Muscle of leg (tissue), 16 donors: ENCODE measurements at places on chromosomes 7 and 10. TPM values are rescaled to one million over a fixed set of nuclear protein-coding genes. Genes with fewer than 3 reads are reported as not detected.
A peak's percentile ranks its signal among the peaks of the same experiment; 100 is the strongest.

GRCh38 chr10:61051344-61051743 lies 107.4 kb upstream of the RHOBTB1 start:
- DNase-seq: no peak
- H3K27ac ChIP-seq: no peak overlapping the region
- H3K27me3 ChIP-seq: no peaks in the 10 kb centered on the region
- no peak overlapping the region for H3K4me3 ChIP-seq
- H3K36me3 ChIP-seq: no peaks in the 10 kb centered on the region

Gene PMS2
- 13.2 TPM for total RNA-seq

DNA sequence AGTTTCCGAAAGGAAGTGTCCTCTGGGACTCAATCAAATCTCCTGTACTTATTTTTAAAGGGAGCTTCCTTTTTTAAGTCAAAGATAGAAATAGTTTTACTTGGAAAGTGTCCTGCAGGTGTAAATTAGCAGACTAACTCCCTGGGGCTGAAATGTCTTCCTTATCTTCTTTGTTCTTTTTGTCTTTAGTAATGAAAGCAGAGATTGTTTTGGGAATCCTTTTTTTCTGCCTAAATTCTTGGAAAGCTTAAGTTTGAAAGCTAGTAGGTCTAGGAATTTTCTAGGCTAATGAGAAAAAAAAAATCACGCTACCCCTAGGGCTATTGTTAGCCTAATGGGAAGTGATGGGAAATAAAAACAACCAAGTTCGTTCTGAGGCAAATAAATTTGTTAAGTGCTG lies 139.1 kb upstream of the CSTF2T start:
- no peak overlapping the region for H3K27ac ChIP-seq
- no peak overlapping the region for H3K4me3 ChIP-seq
- no peaks in the 10 kb centered on the region for H3K36me3 ChIP-seq
- H3K27me3 ChIP-seq: no peaks in the 10 kb centered on the region

DNA sequence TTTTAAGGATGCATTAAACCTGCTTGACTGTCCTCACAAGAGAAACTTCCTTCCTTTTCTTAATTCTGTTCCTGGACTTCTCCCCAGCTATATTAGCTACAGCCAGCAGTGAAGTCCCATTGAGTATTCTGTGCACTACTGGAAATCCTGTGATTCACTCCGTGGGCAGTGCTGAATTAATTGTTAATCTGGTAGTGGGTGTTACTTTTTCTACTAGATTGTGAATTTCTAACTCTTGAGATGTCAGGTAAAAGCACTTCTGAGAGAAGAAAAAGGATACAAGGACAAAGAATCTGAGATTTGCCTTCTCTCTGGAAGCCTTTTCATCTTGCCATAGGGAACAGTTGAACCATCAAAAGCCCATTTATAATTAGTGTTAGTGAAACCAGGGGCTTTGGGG lies 33.9 kb downstream of the CYCS start:
- DNase-seq: peak; percentile 17
- H3K4me3 ChIP-seq: no peak overlapping the region
- no peaks in the 10 kb centered on the region for H3K27me3 ChIP-seq

DNA sequence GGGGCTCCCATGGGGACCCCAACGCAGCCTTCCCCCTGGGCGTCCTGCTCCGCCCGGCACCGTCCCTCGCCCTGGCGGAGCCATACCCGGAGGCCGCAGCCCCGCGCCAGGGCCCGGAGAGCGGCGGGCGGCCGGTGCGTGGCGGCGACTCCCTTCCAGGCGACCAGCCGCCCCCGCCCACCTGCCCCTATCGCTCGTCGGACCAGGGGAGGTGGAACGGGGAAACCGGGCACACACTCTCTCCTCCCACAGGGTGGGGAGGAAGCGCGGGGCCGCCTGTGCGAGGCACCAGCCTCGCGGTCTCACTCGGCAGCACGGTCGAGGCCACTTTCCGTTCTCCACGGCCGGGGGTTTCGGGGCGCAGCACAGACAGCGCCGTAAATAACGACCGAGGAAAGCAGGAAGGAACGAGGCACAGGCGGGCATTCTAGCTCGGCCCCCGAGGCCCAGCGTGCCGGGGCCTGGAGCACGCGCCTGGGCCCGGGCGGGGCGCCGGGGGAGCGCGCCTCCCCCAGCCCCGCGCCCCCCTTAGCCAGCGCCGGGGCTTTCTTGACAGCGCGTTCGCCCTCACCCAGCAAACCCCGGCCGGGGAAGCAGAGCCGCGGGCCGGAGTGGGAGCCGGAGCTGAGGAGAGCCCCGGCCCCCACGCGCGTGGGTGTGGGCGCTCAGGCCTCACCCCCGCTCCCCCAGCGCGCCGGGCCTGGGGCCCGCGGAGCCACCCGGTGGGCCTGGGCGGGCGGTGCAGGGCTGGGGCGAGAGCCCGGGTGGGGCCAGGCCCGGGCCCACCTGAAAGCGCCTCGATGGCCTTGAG lies 936 bp downstream of the IGF2BP3 start:
- peaks cover 22% of the 10 kb centered on the region for H3K4me1 ChIP-seq
- no peaks in the 10 kb centered on the region for H3K36me3 ChIP-seq
- H3K27ac ChIP-seq: peak overlapping the region; percentile 98
- peak overlapping the region; percentile 84 for H3K4me3 ChIP-seq
- no peaks in the 10 kb centered on the region for H3K27me3 ChIP-seq

DNA sequence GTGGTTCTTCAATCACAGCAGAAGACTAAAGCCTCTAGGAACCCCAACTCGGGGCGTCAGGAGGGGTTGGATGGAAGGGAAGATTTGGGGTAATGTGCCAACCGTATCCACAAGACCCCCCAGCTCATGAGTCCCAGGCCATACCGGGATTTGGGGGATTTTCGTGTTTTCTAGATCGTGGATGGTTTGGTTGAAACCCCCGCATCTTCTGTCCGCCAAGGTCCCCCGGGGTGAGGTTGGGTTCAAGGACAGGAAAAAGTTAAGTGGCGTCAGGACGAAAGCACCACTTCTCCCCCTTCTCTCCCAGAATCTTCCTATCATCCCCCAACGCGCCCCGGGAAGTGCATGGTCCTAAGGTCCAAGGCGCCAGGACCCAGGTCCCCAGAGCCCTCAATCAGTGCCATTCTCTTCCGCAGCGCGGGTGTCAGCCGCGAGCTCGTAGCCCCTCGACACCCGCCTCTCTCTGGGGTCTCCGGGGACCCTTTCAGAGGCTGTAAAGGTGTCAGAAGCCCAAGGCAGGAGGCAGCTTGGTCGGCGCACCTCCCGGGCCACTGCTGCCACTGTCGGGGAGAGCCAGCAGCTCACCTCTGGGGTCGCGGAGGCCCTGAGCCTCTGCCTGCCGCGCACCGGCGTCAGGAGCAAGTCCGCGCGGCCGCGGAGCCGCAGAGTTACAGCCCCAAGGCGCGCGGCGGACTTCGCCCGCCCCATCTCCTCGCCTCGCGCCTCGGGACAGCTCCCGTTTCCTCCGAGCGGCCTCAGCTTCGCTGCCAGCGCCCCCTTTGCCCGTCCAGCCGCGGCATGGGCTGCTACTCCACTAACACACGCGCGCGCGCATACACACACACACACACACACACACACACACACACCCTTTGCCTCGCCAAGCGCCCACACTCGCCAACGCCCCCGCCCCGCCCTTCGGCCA lies 1.5 kb downstream of the MKX start:
- H3K4me1 ChIP-seq: peaks cover 44% of the 10 kb centered on the region
- peaks cover 73% of the 10 kb centered on the region for H3K27me3 ChIP-seq
- peak overlapping the region; percentile 56 for H3K4me3 ChIP-seq
- no peaks in the 10 kb centered on the region for H3K36me3 ChIP-seq

DNA sequence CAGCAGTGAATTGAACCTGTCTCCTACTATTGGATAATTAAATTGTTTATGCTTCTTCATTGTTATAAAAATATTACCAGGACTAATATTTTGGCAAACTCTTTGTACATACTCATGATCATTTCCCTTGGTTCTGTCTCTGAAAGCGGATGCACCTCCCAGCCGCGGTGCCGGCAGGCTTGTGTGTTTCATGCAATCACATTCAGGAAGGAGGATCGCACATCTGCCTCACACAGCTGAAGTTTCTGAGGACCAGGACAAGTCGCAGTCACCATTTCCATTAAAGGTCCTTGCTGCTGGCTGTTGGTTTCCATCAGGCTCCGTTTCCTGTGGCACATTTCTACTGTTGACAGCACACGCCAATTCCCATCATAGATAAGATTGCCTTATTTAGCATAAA lies 117.8 kb upstream of the SHH start:
- H3K27me3 ChIP-seq: peaks cover 7% of the 10 kb centered on the region
- no peak for DNase-seq
- no peaks in the 10 kb centered on the region for H3K4me1 ChIP-seq
- H3K4me3 ChIP-seq: no peak overlapping the region
- H3K36me3 ChIP-seq: no peaks in the 10 kb centered on the region

DNA sequence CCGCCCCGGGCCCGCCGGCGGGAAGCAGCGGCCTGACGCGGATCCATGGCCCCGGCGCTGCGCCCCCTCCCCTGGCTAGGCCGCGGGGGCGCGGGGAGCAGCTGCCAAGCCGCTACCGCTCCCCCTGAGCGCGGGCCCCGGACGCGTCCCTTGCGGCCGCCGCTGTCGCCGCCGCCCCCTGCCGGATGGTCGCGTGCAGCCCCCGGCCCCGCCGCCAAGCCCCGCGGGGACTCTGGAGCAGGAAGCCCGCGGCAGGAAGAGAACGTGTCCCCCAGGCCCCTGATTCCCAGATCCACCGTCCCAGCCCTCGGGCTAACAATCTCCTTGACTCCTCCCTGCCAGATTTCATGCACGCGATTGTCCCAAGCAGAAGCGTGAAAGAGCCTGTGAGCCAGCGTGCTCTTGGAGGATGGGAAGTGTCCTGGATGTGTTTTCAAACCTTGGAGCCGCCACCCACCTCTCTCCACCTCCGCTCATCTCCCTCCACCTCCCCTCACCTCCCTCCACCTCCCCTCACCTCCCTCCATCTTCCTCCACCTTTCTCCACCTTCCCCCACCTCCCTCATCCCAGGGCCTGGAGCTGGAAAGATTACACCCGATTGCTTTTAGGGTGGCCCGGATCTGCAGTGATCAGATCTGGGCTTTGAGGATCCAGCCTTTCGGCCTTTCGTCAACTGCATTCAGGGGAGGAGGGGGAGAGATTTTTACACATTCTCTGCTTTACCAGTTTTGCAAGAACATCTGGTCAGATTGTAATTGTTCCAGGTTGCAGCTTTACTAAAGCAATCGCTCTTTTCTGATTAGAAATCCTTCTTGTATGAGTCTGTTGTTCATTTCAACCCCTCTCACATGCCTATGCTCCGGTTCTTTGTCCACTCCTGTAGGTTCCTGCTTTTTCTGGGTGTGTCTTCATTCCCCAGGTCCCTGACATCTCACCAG lies 570 bp upstream of the PRTFDC1 start:
- no peaks in the 10 kb centered on the region for H3K27me3 ChIP-seq
- H3K4me3 ChIP-seq: peak overlapping the region; percentile 69
- H3K36me3 ChIP-seq: no peaks in the 10 kb centered on the region
- H3K27ac ChIP-seq: peak overlapping the region; percentile 95
- peaks cover 28% of the 10 kb centered on the region for H3K4me1 ChIP-seq
- peak; percentile 90 for DNase-seq

Gene VWC2
- 0.18 TPM for total RNA-seq

- H3K27me3 ChIP-seq: no peaks in the 10 kb centered on the region
- H3K4me1 ChIP-seq: no peaks in the 10 kb centered on the region
- no peak for DNase-seq
- H3K36me3 ChIP-seq: no peaks in the 10 kb centered on the region
- H3K4me3 ChIP-seq: no peak overlapping the region
- no peak overlapping the region for H3K27ac ChIP-seq
Observed at GRCh38 chr10:72598769-72599701, 26.8 kb downstream of the MICU1 start.

- H3K4me3 ChIP-seq: no peak overlapping the region
- no peaks in the 10 kb centered on the region for H3K4me1 ChIP-seq
- no peak for DNase-seq
- no peaks in the 10 kb centered on the region for H3K27me3 ChIP-seq
- H3K27ac ChIP-seq: no peak overlapping the region
- no peaks in the 10 kb centered on the region for H3K36me3 ChIP-seq
Observed at GRCh38 chr7:132544999-132545398, 31.3 kb downstream of the PLXNA4 start.

Gene C7orf33
- 0.27 TPM for total RNA-seq

- H3K27ac ChIP-seq: no peak overlapping the region
- no peak overlapping the region for H3K4me3 ChIP-seq
- no peak for DNase-seq
- H3K36me3 ChIP-seq: no peaks in the 10 kb centered on the region
Observed at GRCh38 chr10:42491001-42491592, 147.3 kb downstream of the ZNF33B start.

DNA sequence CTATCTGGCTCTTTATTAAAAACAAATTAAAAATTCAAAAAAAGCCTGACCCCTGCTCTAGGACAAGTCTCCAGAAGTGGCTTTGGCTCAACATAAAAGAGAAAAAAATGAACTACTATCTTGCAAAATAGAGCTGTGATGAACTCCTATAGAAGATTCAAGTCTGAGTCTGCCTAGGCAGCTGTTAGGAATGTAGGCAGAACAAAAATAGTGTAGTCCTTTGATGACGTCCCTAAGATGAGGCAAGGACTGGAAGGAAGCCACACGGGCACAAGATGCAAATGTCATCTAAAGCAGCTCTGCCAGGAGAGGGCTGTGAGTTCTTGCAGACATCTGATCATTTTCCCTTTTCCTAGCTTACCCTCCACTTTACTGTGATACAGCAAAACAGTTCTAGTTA lies 20.5 kb downstream of the ASNS start:
- no peak overlapping the region for H3K4me3 ChIP-seq
- H3K4me1 ChIP-seq: no peaks in the 10 kb centered on the region
- no peaks in the 10 kb centered on the region for H3K27me3 ChIP-seq
- no peak overlapping the region for H3K27ac ChIP-seq

DNA sequence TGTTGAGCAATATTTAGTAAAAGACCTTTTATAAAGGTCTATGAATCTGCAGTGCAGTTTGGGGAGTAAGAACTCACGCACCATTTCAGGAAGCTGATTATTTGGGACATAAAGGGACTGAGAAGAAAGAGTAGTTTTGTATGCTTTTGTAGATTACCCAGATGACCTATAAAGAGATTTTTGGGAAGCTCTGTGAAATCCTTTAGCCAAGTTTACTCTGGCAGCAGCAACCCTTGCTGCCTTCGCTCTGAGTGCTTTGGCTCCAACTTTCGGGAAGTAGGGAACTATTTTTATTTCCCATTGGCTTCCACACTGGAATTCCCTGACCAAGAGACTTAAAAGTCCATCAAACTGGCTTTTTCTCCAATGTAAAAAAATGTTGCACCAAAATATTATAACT lies 1110.1 kb upstream of the PHF14 start:
- H3K36me3 ChIP-seq: no peaks in the 10 kb centered on the region
- no peaks in the 10 kb centered on the region for H3K4me1 ChIP-seq
- no peak overlapping the region for H3K27ac ChIP-seq
- H3K27me3 ChIP-seq: no peaks in the 10 kb centered on the region
- H3K4me3 ChIP-seq: no peak overlapping the region
